Activated naive CD4-positive, alpha-beta T cell (primary cell): ENCODE measurements at places on chromosomes 1 and 21.

GRCh38 chr21:44466351-44466954 is 11.1 kb downstream of the LRRC3 start:
- DNase-seq = no peak

DNA sequence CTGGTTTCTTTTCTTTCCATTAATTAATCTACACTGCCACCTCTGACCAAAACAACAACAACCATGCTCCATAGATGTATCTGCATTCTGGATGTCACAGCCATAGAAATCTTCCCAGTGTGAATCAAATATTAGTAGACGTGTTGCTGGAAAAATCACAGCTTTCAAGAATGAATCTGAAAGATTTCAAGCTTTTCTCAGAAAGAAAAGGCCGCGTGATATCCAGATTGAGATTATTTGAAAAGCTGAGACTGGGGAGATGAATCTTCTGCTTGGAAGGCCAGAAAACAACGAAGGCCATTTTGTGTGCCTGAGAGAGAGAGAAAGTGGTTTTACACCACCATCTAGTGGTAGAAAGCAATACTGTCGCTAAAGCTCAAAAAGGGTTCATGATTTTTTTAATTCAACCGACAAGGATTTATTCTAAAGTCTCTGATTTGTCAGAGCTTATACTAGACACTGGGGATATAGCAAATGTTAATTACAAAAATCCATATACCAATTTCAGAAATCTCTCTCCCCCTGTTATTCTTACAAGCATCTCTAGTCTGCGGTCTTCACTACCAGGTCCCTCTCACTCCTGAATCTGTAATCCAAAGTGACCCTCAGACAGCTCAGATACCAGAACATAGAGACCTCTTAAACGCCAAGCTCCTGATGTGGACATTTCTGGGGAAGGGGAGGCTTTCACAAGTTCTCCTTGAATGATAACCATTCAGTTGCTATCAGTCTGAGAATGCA is 87.5 kb upstream of the SGIP1 start:
- no peak for DNase-seq

DNA sequence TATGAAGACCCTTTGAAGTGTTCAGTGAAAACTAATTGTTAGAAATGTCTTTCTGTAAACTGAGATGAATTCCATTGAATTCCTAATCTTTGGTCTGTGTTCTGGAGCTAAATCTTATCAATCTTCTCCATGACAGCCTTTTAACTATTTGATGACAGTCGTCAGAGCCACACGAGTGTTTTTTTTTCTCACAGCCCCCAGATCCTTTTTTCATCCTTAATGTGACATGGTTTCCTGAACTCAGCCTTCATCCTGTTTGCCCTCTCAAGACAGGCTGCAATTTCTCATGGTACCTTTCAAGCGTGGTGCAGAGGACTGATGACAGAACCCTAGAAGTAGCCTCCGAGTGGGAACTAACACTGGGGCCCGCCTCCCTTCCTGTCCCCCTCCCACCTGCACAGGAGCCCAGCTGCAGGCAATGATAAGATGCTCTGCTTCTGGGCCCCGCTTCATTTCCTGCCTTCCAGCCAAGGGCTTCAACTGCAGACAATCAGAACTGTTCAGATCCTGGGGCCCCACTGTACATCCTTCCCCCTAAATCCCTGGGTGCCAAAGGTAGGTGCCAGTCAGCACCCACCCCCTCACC is 114.6 kb upstream of the VAV3 start:
- no peak for DNase-seq

GRCh38 chr1:11071463-11072215 is 11.8 kb upstream of the SRM start:
- no peak for DNase-seq

- DNase-seq = no peak
Observed at GRCh38 chr1:56032096-56032676, 547.2 kb downstream of the PLPP3 start.

DNA sequence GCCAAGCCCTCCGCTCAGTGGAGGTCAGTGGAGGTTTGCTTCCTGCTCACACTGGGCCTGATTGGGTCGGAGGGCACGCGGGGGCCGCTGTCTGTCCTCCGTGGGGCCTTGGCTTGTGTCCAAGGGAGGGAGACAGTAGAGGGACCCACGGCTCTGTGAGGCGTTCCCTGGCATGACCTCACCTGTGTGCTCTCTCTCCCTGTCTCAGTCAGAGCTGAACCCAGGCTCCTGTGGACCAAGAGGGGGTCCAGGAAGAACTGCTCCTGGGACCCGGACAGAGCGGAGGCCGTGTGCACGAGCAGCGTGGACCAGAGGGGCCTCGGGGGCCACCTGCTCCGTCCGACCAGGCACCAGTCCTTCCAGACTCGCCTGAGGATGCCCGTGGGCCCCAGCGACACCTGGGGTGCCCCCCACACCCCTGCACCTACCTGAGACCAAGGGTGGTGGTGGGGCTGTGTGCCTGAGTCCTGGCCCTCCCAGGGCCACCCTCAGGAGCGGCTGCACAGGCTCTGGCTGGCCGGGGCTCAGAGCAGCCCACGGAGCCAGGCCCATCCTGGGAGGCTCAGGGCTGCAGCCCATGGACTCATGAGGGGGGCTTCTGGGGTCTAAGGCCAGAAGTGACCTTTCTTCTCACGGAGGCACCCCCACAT is 13.3 kb upstream of the TTLL10 start:
- no peak for DNase-seq

- no peak for DNase-seq
Observed at GRCh38 chr1:236273358-236273757, 8.4 kb downstream of the ERO1B start.

DNA sequence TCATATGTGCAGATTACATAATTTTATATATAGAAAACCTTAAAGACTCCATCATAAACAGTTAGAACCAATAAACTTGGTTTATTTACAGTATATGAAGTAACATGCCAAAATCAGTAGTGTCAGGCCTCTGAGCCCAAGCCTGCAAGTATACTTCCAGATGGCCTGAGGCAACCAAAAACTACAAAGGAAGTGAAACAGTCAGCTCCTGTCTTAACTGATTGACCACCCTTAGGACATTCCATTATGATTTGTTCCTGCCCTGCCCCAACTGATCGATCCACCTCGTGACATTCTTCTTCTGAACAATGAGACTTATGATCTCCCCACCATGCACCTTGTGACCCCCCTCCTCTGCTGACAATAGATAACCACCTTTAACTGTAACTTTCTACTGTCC is 630.3 kb downstream of the AMY1C start:
- no peak for DNase-seq

- DNase-seq = no peak
Observed at GRCh38 chr1:19353596-19353995, 41.5 kb downstream of the SLC66A1 start.

DNA sequence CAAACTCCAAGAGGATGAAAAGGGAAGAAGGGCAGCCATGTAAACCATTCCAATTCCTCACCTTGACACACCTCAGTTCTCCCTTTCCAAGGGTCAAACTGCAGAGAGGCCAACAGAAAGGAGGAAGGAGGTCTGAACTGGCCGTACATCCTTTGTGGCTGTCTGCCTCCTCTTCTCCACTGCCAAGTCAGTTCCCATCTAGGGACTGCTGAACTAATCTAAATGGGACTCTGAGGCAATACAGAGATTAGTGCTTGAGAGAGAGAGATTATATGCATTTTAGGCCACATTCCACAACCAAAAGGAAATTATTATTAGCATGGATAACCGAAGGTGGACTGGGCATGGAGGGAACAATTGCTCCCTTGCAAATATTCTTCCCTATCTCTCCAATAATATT is 2.7 kb downstream of the ARHGEF11 start:
- no peak for DNase-seq

DNA sequence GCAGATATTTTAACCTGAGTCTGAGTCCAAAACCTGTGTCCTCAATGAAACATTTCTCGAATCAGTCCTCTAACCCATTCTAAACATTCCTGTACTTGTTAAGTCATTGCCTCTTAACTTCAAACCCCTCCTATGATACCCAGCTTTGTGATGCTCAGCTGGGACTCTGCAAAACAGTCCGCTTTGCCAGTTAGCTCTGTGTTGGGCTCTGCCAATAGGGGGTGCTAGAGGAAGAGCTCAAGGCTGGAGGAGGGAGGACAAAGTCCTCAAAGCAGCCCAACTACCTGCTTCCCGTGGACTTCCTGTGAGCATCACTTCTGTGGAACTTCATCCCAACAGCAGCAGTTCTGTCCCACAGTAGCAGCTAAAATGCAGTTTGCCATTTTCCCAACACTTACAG is 38.1 kb upstream of the SYT14 start:
- DNase-seq = no peak

DNA sequence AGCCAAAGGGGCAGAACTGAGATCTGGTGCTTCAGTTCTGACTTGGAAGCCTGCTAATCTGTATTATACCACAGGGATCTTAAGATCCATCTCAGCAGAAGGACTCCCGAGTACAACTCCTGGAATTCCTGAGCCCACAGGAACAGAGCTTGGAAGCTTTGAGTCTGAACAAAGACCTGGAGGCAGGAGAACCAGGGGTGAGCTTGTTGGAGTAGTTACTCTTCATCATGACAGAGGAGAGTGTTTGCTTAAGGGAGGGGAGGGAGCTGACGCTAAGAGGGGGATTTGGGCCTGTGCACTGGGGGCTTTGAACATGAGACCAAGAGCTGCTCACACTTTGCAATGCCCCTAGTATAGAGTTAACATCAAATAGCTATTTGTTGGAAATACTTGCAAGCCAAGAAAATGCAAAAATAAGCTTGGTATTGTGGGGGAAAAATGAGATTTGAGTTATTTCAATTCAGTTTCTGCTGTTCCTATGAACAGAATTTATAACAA is 41.1 kb upstream of the TRABD2B start:
- no peak for DNase-seq

GRCh38 chr1:27520651-27521050 is 30.7 kb upstream of the WASF2 start:
- DNase-seq = no peak

DNA sequence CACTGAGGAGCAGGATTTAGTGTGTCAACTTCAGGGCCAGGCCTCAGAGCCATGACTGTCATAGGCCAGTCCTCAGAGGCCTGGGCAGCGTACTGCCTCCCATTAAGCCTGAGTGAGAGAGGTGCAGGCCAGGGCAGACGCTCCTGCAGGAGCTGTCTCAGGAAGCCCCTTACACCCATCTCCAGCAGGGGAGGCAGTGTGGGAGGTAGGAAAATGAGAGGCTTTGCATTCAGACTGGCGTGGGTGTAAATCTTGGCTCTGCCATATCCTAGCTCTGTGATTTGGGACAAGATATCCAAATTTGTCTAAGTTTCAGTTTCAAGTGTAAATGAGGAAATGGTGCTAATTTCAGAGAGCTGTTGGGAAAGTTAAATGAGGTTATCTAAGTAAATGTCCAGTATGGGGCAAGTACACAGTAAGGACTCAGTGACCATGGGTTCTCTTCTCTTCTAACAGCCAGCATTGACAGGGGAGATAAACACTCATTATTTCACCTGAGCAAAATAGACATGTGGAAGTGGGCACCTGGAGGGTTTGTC is 184.1 kb downstream of the ZSCAN20 start:
- no peak for DNase-seq

GRCh38 chr21:42381347-42381984 is 14.4 kb downstream of the TMPRSS3 start:
- DNase-seq = no peak

- DNase-seq = no peak
Observed at GRCh38 chr21:22468893-22469292, 1470.7 kb downstream of the NCAM2 start.

GRCh38 chr1:44909901-44910544 is 67.0 kb upstream of the PTCH2 start:
- no peak for DNase-seq
